NB4 (cell line): ENCODE measurements at places on chromosomes 4 and X.

- peak; percentile 43 for DNase-seq
Observed at GRCh38 chr4:89298788-89299152, 8.8 kb downstream of the GPRIN3 start.

- DNase-seq, result peak; percentile 40
Observed at GRCh38 chr4:49044270-49044669, 58.2 kb downstream of the CWH43 start.

GRCh38 chrX:68881911-68882310 is 53.1 kb downstream of the EFNB1 start:
- no peak for DNase-seq

DNA sequence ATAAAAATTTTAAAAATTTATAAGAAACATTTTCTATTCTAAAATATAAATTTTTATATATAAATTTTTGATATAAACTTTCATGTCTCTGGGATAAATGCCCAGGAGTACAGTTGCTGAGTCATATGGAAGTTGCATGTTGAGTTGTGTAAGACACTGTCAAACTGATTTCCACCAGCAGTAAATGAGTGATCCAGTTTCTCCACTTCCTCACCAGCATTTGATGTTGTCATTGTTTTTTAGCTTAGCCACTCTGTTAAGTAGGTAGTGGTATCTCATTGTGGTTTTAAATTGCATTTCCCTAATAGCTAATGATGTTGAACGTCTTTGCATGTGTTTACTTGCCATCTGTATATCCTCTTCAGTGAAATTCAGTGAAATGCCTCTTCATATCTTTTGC is 66.5 kb downstream of the MAMLD1 start:
- peak; percentile 86 for DNase-seq

DNA sequence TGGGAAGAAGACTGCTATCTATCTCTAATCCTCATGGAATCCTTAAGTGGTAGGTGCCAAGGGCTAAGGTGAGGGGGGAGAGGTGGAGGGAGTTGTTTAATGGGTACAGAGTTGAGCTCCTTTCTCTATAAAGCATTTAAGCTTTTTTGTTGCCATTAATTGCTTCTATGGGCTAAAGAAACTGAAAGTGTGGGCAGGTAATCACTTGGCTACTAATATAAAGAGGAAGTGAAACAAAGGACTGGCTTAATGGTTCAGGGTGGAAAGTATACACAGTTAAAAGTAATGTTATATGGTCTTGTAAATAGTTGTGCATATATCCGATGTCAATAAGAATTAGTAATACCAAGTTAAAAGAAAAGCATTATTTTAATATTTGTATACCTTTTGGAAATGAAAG is 83.9 kb downstream of the POLA1 start:
- DNase-seq, result peak; percentile 19

DNA sequence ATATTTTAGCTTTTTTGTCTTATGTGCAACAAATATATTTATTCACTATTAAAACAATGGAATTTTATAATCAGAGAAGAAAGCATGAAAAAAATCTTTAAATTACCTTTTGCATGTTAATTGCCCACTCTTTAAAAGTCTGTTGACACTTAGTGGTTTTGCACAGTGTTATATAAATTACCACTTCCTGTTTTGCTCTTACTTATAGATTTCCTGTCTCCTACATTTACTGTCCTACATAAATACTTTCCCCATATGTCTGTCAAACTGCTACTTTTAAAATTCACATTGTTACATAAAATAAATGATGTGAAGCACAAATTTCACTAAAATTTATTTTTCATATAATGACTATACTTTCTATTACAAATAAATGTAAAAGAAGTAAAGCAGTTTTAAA is 161.1 kb upstream of the NDST4 start:
- DNase-seq, result peak; percentile 68

DNA sequence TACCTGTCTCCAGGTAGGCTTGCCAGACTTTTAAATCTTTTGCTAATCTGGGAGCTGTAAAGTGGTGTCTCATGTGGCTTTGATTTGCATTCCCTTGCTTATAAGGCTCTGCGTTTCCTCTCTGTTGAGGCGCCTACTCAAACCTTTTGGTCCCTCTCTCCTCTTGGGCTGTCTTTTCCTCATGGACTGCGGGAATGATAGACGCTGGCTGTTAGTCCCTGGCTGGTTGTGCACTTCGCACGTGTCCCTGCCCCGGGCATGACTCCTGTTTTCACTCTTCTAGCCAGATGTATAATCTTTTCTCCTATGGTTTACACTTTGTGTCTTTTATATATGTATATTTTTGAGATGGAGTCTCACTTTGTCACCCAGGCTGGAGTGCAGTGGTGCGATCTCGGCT is 39.7 kb downstream of the RGS12 start:
- DNase-seq, result no peak

DNA sequence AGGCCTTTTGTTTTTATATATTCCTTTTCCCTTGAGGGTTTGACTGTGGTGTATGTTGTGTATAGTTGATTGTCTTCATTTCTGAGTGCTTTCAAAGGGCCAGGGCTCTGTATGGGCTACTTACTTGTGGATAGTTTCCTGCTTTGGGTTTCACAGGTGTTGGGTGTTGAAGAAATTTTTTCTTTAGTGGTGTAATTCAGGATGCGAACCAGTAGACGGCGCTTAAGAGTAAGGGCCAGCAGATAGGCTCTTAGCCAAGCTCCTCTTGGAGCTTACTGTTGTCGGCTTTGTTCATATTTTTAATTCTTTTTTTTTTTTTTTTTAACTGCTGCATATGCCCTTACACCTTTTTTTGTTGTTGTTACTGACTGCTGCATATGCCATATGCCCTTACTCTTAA is 276.3 kb upstream of the GALNT7 start:
- peak; percentile 45 for DNase-seq

DNA sequence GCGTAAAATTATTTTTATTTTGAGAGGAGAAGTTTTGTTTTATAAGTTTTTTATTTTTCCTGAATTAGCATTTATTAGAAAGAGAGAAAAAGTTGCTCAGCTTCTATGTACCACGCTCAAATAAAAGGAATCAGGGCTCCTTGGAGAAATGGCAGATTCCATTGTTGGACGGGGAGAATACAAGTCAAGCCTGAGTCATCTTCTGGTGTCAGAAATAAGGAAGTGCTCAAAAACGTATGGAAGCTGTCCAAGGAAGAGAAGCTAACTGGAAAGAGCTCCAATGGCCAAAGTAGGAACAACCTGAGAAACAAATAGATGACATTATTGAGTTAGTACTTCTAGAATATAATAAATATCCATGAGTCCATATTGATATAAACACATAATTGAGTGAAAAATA is 89.3 kb upstream of the NEIL3 start:
- no peak for DNase-seq

DNA sequence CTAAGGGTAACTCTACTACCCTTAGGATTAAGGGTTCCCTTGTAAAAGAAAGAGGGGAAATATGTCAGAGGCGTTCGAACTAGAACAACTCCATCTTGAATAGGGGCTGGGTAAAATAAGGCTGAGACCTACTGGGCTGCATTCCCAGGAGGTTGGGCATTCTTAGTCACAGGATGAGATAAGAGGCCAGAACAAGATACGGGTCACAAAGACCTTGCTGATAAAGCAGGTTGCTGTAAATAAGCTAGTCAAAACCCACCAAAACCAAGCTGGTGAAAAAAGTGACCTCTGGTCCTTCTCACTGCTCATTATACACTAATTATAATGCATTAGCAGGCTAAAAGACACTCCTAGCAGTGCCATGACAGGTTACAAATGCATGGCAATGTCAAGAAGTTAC is 922.0 kb downstream of the DMD start:
- DNase-seq, result no peak

DNA sequence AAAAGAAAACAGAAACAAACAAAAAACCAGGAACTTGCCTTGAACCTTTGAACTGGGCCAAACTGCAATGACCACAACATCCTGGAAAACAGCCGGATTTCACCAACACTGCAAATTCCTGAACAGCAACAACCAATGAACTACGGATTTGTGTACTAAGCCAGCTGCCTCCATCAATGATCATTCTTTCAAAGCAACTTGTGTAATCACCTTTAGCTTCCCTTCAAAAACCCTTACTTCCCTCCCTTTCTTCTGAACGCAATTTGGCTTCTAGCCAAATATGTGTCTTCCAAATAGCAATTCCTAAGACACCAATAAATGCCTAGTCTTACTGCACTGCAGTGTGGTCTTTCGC is 98.5 kb upstream of the FAM47C start:
- no peak for DNase-seq
